ENCODE measurements at places on chromosomes 1 and 21.

DNA sequence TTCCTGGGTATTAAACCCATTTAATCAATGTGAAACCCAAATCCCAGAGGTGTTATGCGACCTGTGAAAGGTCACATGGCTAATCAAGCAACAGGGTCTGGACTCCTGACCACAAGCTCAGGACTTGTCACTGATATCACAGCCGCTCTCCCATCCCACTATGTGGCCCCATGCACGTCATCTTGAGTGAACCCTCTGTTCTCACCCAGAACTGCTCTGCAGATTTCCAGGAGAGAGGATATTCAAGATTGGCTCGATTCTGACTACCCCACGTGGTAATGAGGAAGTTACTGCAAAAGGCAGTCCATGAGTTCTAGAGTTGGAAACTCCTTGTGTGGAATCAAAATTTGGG lies 173.5 kb upstream of the ETV3 start:
- no peak for DNase-seq

- no peak for DNase-seq
Observed at GRCh38 chr1:101605878-101606277, 369.1 kb downstream of the S1PR1 start.

GRCh38 chr1:78369546-78369945 lies 121.2 kb upstream of the PTGFR start:
- no peak for DNase-seq

GRCh38 chr1:109134423-109134822 lies 20.5 kb downstream of the ELAPOR1 start:
- peak; percentile 24 for DNase-seq

DNA sequence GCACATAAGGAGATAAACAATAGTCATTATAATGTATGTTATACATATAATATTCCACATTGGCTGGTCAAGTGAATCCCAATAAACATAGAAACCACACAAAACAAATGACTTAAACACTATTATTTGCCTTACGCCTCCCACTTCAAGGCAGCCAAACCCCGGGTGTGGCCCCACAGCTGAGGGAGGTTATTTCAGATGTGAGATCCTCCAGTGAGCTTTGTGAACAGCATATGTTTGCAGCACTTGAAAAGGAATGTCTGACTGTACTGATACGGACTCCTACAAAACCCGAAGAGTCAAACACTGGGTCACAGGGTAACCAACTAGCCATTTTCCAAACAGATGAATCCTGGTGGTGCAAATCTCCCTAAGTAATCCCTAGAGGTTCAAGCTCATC lies 27.1 kb upstream of the DISP1 start:
- no peak for DNase-seq

DNA sequence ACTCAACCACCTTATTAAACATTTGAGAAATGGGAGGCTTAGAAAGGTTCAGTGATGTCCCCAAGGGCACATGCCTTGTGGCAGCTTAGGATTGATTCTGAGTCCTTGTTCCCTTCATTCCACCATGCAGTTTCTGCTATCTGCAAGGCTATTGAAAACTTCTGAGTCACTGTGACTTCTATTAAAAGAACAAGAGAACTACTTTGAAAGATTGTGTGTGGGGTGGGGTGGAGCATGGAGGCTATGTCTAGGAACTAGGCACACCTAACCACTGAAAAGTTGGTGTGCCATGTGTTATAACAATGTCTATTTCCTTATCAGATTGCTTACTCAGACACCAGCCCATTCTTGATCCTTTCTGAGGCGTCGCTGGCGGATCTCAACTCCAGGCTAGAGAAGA lies 10.8 kb downstream of the MTARC1 start:
- no peak for DNase-seq

Data from activated CD4-positive, alpha-beta T cell treated with anti-CD3 and anti-CD28 coated beads for 36 hours (primary cell).